Activated CD4-positive, CD25-positive, alpha-beta regulatory T cell treated with anti-CD3 and anti-CD28 coated beads, Interleukin-2, amount 50 U/mL, for 72 hours (primary cell): ENCODE measurements at places on chromosomes 4 and X.

GRCh38 chrX:39442332-39442731 lies 641.1 kb downstream of the MID1IP1 start:
- DNase-seq: no peak

DNA sequence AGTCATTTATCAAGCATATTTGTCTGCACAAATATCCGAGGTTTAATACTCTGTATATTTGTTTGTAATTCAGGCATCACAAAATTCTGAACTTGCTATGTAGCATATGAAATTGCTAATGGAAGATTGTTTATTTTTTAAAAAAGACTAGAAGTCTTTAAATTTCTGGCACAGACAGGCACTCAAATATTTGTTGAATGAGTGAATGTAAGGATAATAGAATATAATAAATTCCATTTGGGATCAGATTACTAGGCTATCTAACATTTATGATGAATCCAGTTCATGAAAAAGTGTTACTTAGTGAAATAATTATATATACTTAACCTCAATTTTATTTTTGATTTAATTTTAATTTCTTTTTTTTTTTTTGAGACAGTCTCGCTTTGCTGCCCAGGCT lies 30.4 kb upstream of the TEC start:
- no peak for DNase-seq

- no peak for DNase-seq
Measured at GRCh38 chr4:180860089-180860720, 1383.0 kb upstream of the TENM3 start.

DNA sequence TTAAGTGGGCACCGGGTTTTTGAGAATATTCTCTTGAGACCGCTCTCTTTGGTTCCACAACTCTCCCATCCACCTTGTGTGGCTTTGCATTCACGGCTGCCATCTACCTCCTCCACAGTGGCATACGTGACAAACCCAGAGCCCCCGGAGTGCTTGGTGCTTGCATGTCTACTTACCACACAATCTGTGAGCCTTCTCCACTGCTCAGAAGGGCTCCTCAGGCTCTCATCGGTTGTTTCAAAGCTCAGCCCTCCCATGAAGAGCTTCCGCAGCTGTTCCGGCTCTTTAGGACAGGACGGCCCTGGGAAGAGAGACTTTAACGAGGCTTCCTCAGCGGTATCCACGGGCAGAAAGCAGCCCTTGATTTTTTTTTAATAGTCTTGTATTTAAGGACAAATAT lies 167.6 kb upstream of the ANK2 start:
- no peak for DNase-seq

DNA sequence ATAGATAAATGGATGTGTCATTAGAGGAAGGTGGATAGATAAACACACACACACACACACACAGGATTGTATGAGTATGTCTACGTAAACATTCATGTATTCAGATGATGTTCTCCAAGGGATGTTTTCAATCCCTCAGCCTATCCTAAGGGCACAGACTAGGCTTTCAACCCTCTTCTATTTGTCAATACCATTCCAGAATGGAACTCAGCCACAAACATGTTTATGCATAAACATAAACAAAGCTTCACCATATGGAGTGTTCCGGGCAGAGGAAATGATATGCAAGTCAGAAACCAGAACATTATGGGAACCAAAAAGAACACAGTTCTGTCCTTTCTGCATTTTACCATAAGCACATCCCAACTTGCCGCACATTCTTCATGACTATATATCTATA lies 25.0 kb downstream of the CRMP1 start:
- DNase-seq: no peak

GRCh38 chrX:119624417-119624816 lies 18.2 kb upstream of the NKRF start:
- no peak for DNase-seq

DNA sequence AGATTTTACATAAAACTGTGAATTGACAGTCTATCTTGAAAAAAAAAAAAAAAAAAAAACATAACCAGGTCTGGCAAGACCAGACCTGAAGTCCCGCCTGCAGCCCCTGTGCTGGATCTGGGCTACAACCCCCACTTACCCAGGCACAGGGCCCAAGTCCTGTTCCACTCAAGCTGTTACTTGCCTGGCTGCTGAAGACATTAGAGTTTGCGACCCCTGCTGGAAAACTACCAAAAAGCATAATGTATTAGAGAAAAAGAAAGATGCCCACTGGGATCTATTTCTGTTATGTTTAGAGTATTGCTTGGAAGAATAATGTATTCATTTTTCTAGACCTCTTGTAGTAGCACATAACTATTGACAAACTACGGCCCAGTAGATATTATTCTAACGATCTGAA lies 4.7 kb downstream of the HS3ST1 start:
- no peak for DNase-seq

DNA sequence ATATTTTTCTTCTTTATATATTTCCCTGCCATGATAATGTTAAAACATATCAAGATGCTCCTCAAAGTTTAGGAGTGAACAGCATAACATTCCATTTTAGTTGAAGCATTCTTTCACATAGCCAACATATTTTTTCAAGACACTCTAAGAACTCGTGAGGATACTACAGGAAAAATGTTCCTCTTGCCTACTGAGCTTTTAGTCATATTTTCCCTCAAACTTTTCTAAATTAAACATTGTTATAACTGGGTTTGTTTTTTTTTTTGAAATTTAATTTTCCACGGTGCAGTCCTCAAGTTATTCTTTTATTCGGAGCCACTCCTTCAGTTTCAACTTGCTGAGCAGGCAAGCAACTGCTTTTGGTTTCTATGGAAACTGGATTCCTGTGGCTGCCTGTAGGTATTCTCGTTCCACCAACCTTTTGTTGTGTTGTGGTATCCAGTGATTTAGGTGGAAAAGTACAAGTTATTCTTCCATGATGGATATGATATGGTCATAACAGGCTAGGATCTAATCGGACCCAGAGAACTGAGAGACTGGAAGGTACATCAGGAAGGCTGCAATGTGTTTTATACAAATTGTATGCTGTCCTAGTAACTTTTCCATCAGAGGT lies 248.0 kb downstream of the TRIML1 start:
- no peak for DNase-seq

GRCh38 chr4:145829629-145830395 lies 108.8 kb downstream of the ZNF827 start:
- DNase-seq: no peak

DNA sequence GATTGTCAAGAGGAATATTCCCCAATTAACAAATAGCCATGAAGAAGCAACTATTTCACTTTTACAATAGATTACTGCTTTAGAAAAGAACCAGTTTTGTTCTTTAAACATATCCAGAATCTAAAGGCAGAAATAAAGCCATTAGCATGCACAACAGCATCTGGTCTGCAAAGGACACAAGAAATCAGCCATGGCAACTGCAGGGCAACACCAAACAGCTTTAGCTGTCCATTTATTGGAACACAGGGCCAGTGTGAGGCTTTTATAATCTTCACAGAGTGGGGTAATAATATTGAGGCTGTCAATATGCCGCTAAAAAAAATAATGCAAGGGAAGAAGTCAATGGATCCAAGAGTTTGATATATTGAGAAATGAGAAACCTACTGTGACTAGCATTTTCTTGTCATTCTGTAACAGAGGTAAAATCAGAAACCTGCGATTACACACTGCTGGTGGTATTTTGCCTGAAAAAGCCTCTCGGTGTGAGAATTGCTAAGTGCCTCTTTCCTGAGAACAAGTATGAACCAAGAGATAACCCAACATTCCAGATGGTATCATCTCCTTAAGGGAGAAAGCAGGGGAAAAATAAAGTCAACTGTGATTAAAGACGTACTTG lies 2.7 kb upstream of the BANK1 start:
- DNase-seq: no peak

DNA sequence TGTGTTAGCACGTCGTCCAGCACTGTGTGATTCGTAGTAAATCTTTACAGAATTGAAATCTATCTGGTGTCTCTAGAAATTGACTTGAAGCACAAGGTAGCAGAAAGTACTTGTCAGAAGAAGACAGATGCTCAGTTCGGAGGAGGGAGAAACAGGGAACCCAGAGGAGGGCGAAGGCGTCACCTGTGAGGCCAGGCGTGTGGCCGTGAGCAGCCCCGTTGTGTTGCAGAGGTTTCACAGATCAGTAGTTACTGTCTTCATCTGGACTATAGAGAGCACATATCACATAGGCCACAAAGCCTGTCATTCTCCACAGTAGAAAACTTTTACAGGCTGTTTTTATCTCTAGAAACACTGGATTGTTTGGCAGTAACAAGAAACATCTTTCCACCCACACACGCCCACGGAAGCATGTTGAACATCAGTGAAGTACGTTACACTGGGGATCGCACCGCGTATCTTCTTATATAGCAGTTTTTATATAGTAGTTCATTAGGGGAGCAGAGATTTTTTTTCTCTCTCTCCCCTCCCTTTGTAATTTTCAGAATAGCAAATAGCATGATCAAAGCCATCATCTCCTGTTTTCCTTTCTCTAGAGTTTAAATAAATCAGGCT lies 48.1 kb upstream of the TLR3 start:
- no peak for DNase-seq

- DNase-seq: no peak
Measured at GRCh38 chrX:136652822-136653723, 5.1 kb downstream of the CD40LG start.

DNA sequence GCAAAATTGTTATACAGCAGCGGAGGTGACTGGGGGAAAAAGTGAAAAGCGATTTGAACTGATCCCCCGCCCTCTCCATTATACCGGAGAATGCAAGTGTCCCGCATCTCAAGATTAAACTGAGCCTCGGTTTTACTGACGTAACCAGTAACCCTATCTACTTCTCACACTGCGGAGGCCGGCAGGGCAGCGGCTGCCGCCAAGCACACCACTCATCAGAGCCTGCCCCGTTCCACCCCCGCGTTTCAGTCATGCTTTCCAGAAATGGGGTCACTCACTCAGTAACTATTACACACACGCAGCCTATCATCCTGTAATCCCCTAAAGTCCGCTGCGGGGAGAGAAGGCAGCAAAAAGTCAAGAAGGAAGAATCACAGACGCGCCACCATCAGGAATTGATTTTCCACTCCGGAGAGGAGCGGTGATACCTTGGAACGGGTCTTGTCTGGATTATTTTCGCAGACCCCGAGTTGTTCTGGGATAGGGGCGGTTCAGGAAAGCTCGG lies 1.4 kb downstream of the RPS6KA3 start:
- peak; percentile 61 for DNase-seq

DNA sequence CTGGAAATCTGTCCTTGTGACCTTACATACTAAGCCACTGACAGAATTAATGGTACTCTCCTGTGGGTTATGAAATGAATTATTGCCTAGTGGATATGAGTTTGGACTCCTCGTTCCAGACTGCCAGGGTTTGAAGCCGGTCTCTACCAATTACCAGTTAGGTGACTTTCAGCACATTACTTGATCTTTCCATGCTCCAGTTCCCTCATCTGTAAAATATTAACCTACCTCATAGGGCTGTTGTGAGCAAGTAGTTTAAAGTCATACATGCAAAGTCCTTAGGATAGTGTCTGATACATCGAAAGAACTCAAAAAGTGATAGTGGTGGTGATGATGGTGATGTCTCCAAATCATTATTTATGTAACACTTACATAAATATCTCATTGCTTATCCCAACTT lies 373.5 kb upstream of the ARX start:
- DNase-seq: no peak

- no peak for DNase-seq
Measured at GRCh38 chr4:52058275-52058674, 7.2 kb downstream of the SPATA18 start.

DNA sequence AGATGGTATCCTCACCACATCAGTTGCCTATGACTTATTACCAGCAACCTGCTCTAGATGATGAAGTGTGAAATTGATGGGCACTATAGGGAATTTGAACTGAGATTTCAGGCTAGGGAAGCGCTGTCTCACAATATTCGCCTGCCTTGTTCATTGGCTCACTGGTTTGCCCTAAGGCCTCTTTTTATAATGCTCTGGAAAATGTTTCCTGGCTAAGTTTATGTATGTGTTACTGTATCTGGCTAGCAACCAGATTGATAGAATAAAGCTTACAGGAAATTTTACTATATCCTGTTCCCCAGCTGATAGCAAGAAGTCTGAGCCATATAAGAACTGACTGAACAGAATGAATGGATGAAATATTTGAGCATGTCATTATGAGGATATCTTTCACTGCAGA lies 71.6 kb downstream of the GSTCD start:
- no peak for DNase-seq

DNA sequence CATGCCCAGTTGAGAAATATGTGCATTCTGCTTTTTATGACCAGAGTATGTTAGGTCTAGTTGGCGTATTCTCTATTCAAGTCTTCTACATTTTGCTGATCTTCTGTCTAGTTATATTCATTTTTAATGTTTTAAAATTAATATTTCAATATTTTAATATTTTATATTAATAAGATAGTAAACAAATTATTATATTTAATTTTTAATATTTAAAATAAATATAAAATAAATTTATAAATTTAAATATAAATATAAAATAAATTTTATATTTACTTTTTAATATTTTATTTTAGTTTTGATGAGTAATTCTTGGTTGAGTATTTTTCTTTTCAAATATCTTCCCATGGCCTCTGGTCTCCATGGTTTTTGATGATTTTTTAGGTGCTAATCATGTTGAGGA lies 123.8 kb downstream of the GABRA2 start:
- DNase-seq: no peak

DNA sequence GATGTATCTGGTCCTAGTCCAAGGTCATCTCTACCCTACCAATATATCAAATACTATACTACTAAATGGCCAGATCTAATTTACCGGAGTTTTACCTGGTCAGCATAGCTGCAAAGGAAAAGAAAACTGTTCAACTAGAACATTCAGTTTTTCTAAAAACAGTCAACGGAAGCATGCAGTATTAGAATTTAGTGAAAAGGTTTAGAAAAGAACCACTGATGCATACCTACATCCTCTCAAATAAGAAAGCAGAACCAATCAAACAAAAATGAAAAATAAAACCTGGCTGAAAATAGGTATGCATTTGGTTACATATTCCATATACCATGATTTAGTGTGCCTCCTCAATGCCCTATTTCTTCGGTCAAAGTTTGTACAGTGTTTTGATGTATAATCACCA lies 140.0 kb downstream of the CHM start:
- no peak for DNase-seq

- no peak for DNase-seq
Measured at GRCh38 chr4:53365121-53365485, 758 bp downstream of the SCFD2 start.

GRCh38 chrX:25536307-25536970 lies 520.7 kb upstream of the ARX start:
- no peak for DNase-seq

DNA sequence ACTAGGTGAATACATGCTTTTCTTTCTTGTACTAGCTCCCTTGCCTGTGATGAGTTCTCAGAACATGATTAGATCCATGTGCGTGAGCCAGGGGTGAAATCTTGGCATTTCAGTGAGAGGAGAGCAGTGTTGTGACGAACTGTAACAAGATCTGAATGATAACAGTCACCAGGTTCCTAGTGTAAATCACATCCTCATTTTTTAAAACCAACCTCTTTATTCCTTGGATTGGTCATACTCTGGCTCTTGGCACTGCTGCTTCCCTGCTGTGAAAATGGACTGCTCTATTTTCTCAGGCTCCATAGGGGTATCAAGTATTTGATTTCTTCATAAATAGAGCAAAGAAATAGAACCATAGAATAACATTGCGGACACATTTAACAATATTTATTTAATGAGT lies 206.3 kb downstream of the SLC4A4 start:
- no peak for DNase-seq
